ENCODE measurements at places on chromosomes 7 and 10.

GRCh38 chr10:124709861-124710260 lies 34.3 kb downstream of the FAM53B start:
- DNase-seq: no peak

GRCh38 chr7:102463841-102464576 lies 654 bp downstream of the ALKBH4 start:
- DNase-seq: no peak

GRCh38 chr7:121372376-121373010 lies 23.6 kb downstream of the FAM3C start:
- DNase-seq: no peak

GRCh38 chr10:17175551-17175950 lies 25.9 kb downstream of the TRDMT1 start:
- DNase-seq: no peak

DNA sequence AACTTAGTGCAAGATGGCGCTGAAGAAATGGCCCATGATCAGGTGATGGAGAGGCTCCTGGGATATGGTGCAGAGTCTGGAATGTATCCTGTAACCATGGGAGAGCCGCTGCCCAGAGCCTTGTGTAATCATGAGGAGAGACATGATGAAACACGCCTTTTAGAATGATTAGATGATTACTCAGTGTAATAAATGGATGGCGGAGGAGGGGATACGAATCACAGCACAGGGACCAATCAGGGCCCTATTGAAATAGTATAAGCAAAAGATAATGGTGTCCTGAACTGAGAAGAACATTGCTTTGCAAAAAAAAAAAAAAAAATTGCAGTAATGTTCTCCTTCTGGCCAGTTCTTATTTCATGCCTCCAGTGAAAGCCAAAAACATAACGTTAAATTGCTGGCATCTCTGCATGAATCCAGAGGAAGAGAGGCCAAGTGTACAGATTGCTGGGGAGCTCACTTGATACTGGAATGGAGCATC lies 668.5 kb upstream of the AUTS2 start:
- no peak for DNase-seq

DNA sequence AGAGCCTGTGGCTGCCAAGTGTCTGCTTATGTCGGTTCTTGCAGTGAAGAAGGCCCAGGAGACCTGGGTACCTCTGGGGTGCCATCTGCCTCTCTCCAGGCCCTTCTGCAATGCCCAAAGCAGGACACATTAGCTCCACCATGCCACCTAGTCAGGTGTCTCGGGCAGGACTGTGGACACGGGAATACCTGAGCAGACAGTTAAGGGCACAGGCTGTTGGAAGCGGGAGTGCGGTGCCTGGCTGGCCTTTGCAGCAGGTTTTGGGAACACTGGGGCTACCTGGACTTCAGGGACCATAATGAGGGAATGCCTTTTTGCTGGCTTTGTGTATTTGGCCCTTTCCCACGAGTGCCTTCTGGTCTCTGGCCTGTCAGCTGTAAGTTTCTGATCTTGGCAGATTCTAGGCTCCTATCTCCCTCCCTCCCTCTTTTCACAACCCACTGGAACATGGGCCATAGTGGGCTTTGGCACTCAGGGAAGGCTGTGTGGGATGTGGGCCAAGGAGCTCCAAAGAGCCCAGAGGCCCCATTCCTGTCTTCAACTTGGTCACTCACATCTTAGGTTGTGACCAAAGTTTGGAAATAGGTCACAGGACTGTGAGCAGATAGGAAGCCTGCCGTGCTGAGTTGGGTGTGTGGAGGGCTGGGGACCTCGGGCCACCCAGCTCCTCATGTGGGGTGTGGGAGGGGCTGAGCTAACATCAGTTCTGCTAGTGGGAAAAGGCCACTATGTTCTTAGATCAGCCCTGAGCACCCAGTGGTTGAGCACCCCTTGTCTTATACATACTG lies 41.5 kb upstream of the CXCL12 start:
- DNase-seq: no peak

GRCh38 chr10:100201549-100201948 lies 15.7 kb upstream of the ERLIN1 start:
- no peak for DNase-seq

DNA sequence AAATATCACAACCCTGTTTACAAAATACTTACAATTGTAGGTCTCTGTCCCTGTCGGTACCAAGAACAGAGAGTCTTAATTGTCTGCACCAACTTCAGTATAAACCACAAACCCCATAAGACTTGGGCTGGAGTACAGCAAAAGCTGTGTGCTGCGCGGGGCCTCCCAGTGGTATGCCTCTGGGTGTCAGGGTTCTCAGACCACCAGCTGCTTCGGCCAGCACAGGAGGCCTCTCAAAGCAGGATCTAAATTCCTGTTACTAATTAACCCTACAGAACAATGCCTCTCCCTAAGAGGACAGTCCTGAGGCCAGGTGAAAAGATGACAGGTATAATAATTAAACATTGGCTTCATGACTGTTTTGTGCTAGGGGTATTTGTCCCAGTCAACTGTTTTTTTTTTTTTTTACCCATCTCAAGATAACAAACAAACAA lies 957 bp upstream of the SVIL start:
- DNase-seq: no peak

- no peak for DNase-seq
Observed at GRCh38 chr10:118007773-118008172, 39.0 kb downstream of the RAB11FIP2 start.

DNA sequence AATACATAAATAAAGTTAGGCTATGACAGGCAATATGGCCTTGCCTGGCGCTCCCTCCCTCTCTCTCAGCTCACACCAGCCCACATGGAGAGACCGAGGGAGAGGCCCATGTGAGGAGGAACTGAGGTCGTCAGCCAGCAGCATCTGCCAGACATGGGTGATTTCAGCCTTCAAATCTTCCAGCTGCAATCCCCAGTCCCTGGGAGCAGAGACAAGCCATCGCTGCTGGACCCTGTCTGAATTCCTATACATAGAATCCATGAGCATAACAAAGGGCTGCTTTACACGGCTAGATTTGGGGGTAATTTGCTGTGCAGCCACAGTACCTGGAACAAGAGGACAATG lies 35.6 kb downstream of the ANKRD16 start:
- no peak for DNase-seq

DNA sequence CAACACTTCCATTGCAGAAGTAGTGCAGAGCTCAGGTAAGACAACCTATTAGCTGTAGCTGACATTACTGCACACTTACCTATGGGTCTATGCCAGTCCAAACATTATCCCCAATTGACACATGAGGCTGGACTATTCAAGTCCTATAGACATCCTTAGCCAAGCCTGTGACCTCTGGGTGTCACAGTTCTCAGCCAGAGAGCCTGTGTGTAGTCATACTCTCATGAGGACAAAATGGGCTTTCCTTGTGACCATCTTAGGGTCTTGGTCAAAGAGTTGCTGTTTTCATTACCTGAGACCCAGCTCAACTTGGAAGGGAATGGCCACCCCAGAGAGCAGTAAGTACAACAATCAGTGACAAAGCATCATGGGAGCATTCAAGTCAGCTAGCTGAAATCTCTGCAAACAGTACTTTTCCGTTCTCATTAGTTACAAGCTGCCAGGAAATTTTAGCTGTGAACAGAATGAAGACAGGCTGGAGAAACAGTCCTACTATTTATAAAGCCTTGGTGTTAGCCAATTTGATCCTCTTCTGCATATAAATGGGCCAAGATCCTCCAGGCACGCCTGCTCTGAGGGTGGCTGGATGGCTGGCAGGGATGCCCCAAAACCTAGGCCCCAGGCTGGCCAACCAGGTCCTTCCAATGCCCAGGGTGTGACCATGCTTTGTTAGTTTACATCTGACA lies 44.3 kb downstream of the NUDCD3 start:
- no peak for DNase-seq

DNA sequence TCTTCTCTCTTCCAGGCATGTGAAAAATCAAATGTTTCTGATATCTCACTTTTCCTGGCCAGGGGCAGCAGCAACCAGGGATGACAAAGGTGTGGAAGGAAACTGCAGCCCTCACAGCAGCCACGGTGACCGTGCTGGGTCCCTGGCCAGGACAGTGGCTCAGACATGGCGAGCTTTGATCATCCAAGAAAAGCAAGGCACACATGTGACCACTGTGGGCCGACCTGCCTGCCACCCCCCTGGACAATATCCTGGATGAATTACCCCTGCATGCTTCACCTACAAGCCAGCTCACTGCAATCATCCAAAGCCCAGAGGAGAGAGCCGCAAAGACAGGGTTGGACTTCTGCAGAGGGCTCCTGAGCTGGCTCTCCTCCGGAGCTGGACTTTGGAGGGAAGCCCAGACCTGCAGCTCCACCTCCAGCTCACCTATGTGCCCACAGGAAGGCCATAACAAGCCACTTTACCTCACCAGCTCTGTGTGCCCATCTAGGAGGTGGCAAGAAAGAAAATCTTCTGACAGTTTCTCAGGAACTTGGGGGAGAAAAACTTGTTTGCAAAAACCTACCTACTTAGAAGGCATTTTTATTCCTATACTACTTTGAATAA lies 2.7 kb downstream of the CHST15 start:
- no peak for DNase-seq

GRCh38 chr7:90675982-90676381 lies 79.9 kb downstream of the CDK14 start:
- no peak for DNase-seq

DNA sequence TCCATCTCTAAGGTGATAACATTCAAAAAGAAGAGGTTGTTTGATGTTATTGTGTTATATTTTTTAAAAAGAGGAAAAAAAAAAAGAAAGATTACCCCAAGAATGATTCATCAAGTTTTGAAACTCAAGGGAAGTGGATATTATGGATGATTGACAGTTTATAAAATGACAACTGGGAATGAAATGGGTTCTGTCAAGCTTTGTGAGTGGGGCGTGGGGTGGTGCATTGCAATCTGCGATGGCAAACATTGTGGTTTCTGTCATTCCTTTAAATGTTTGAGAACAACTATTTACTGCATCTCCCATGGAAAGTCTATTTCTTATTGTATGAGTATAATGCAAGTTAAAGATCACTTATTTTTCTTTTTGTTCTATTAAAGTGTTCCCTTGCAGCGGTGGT lies 297.0 kb downstream of the CCDC3 start:
- DNase-seq: no peak

GRCh38 chr10:77104459-77104980 lies 533.1 kb downstream of the KCNMA1 start:
- DNase-seq: no peak

- no peak for DNase-seq
Observed at GRCh38 chr7:145088111-145088745, 252.4 kb upstream of the TPK1 start.

- DNase-seq: no peak
Observed at GRCh38 chr10:113895018-113895417, 40.6 kb downstream of the NHLRC2 start.

DNA sequence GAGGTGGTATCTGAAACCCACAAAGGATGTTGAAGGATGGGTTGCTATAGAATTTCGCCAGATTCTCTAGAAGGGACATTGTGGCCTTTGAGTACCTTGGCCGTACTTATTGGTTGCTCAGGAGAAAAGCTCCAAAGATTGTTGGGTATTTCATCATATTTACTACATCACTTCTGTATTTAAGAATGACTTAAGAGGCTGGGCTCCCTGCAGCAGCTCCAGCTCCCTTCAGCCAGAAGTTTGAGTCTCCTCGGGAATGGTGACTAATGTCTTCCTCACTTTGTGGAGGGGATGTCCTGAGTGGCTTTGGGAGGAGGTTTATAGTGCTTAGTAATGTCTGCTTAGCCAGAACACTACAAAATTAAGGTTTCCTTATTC lies 18.1 kb downstream of the MINDY4 start:
- no peak for DNase-seq

DNA sequence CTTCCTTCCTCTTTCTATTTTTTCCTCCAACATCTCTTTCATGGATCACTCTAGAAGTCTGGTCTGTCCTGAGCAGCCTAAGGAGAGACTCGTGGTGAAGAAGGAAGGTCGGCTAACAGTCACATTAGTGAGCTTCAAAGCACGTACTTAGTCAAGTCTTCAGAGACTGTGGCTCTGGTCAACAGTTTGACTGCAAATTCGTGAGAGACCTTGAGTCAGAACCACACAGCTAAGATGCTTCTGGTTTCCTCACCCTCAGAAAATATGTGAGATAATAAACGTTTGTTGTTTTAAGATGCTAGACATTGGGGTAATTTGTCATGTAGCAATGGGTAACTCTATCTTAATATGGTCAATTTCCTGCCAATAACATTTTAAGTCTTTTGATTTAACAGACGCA lies 126.2 kb upstream of the LRRN3 start:
- no peak for DNase-seq

DNA sequence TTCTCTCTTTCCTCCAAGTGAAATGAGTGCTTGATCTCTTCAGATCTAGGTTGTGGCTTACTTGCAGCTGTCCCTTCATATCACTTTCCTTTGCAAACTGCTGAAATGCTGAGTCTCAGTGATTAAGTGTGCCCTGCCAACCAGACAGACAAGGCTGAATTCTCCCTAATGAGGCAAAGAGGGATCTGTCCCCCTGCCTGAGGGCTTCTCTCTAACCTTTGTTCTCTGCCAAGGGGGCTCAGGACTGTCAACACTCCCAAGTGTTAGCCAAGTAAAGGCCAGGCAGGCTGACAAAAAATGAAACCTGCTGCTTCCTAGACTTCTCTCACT lies at the start of gene MSS51:
TSS of gene MSS51 (minus strand) at position 24 of the 330 bp plus-strand sequence. CDS start 5,277 bp downstream, outside the sequence.
- no peak for DNase-seq

- DNase-seq: no peak
Observed at GRCh38 chr7:36961693-36962092, 237.4 kb upstream of the AOAH start.

DNA sequence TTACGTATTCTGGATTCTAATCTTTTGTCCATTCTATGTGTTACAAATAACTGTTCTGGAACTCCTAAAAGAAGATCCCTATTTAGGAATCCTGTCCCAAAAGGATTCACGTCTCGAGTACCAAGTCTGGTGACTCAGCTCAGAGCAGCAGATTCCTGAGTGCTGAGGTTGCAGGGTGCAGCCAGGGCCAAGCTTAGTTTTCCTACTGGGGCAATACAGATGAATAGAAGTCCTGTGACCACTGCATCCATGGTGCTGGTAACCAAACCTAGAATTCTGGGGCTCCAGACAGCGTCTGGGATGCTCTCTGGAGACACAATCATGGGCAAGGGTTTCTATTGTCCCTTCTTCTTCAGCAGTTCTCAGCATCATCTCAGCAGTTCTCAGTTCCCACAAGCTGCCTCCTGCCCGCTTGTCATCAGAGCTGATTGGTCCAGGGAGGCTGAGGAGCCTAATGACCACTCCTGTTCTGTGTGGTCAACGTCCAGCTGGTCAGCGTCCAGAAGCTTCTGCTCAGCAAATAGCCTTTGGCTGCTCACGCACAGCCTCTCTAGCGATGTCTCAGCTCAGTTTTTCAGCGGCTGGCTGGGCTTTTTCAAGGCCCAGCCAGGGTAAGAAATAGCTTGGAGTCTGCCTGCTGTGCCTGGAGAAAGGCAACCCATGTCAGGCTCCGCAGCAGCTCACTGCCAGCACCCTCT lies 50.4 kb upstream of the C7orf33 start:
- DNase-seq: no peak

GRCh38 chr7:9863545-9863944 lies 1110.1 kb upstream of the PHF14 start:
- DNase-seq: no peak

- DNase-seq: no peak
Observed at GRCh38 chr7:157799076-157799685, 462.4 kb downstream of the DNAJB6 start.

GRCh38 chr7:28708033-28708951 lies 249.8 kb downstream of the TRIL start:
- no peak for DNase-seq

- DNase-seq: no peak
Observed at GRCh38 chr7:101934618-101935017, 117.2 kb downstream of the CUX1 start.

GRCh38 chr7:20474249-20474648 lies 141.2 kb upstream of the ABCB5 start:
- no peak for DNase-seq

Data from activated CD8-positive, alpha-beta memory T cell treated with anti-CD3 and anti-CD28 coated beads for 48 hours (primary cell).